Activated naive CD4-positive, alpha-beta T cell treated with Interleukin-2 at 50 U/mL for 16 hours (primary cell): ENCODE measurements at places on chromosomes 11 and 22.

DNA sequence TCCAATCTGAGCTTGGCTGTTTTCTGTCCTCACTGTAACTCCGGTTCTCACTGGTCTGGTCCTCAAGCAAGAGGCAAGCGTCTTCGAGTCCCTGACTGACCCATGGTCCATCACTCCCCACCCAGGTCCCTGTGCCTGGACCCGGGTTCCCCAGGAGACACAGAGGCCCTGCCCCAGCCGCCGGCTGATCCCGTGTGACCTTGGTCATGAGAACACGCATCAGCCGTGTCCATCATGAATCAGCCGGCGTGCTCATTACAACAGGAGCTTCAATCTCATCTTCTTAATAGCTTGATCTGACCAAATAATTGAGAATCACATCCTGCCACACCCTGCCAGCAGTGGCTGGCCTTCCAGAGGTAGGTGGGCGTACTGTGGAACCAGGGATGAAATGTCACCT, 545.1 kb downstream of the BRD1 start:
- DNase-seq, result no peak

DNA sequence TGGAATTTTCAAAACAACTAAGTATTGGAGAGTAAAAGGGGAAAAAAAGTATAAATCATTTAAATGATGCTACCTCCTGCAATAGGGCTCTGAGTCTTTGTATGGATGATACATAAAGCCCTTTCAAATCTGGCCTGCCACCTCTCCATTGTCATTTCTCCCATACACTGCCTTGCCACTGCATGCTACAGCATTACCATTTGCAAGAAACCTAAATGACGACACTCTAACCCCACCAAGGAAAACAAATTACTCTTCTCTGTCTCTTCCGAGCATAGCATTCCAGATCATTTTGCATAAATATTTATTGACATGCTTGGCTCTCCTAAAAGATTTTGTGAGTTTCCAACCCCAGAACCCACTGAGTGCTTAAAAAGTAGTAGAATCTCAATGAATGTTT, 34.5 kb upstream of the PRSS23 start:
- DNase-seq, result no peak

- no peak for DNase-seq
Measured at GRCh38 chr11:105592035-105592434, 17.8 kb upstream of the GRIA4 start.

GRCh38 chr11:14262271-14262846, 96.6 kb downstream of the RRAS2 start:
- DNase-seq, result no peak

DNA sequence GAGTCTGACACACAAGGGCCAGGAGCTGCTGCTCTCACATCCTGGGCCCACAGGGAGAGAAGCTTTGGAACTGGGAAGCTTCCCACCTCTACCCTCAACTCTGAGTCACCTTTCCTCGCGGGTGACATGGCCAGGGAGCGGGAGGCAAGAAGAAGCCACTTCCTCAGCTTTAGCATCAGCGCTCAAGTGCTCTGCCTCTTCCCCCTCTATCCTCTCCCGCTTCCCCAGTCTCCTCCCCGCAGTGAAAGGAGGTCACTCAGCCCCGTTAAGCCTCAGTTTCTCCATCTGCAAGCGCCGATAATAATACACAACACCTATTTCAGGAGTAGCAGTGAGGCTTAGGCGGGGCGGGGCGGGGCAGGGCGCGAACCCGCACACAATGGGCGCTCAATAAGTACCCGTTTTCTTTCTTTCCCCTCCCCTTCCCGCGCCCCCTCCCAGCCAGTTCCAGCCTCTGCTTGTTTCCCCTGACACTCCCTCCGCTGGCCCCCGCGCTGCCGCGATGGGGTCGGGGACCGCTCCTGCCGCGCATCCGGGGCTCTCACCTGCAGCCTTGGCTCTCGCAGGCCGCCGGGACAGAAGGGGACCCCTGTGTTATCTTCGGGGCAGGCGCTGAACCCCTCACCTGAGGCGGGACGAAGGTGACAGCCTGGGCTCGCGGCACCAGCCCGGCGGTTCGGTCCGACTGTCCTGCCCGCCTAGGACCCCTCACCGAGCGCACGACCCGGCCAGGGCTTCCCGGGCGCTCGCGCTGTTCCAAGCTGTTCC, 892 bp downstream of the GDPD5 start:
- DNase-seq, result peak; percentile 45

- DNase-seq, result no peak
Measured at GRCh38 chr22:21948390-21948789, 4.3 kb downstream of the PPM1F start.

DNA sequence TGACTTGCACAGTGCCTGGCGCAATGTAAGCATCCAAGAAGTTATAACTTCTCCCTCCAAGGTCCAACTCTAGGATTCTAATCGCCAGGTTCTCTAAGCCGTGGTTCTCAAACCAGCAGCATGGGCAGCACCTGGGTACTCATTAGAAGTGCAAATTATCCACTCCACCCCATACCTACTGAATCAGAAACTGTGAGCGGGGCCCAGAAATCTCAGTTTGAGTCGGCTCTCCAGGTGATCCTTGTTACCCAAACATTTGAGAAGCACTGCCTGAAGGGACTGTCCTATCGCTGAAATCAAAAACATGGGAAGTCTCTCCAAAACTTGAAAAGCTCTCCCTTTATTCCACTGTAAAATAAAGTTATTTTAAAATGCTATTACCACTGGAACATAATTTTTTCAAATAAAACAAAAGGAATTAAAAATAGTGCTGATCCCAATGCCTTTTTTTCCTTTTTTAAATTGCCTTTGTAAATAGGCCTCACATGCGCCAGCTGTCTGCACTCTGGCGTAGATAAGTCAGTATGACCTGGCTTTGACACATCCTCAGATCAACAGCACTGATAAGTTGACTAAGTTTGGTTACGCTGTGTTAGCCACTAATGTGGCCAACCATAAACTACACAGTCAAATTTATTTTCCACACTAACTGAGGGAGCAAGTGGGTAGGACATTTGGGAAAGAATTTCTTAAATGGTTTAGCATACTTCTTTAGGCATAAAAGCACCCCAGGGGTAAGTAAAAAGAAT, 8.4 kb upstream of the CTR9 start:
- DNase-seq, result peak; percentile 16

- no peak for DNase-seq
Measured at GRCh38 chr11:8642196-8642841, 40.1 kb downstream of the TRIM66 start.

DNA sequence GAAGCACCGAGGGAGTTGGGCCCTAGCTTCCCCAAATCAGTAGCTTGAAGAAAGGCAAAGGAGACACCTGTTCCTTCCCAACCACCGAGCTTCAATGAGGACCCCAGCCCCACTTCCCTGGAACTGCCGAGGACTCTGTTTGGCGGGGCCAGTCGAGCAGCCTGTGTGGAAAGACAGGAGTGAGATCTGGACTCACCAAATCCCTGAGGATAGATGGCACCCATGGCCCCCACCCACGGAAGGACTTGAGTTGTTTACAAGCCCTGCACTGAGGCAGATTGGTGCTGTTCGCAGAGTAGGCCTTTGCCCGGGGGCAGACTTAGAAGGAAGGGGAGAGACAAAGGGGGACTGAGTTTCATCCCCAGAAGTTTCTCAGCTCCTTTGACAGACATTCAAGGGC, 64.6 kb downstream of the FEZ1 start:
- DNase-seq, result no peak

- no peak for DNase-seq
Measured at GRCh38 chr22:41132550-41132949, 40.2 kb downstream of the EP300 start.

DNA sequence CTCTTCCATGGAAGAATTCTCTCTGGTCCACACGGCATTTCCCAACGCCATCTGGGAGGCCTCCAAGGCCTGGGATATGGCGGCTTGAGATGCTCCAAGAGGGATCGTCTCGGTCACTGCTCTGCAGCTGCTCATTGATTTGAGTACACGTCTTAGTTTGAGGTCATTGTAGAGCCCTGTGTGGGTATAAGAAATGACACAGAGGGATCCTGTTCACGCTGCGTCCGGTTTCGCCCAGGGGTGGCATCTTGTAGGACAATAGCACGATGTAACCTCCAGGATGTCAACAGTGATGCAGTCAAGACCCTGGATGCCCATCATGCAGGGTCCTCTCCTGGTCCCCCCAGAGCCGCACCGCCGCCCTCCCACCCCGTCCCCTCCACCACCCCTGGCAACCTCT, 564.6 kb downstream of the BRD1 start:
- no peak for DNase-seq

DNA sequence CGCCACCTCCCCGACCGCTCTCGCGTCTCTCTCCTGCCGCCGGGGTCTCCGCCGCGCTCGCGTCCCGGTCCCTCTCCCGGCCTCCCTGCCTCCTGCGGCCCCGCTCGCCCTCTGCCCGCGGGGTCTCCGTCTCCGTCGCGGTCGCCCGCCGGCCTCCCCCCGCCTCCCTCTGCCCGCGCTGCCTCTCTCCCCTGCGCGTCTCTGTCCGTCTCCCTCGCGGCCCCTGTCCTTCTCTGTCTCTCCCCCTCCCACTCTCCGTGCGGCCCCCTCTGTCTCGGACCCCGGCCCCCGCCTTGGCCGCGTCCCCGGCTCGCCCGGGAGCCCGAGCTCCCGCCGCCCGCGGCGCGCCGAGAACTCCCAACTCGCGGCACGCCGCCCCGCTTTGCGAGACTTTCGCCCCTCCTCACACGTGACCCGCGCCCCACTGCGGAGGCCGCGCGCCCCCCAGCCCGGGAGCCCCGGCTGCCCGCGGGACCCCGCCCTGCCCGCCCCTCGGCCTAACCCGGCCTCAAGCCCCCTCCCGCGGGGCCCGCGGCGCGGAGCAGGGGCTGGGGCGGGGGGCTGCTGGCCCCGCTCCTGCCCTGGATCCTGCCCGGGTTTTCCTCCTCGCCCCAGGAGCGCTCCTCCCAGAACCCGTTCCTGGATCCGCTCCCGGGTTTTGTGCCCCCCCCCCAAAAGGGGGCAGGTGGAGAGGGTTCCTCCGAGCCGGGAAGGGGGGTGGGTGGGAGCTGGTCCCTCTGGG, 702 bp upstream of the KCNJ4 start:
- DNase-seq, result no peak

GRCh38 chr11:131811383-131811782, 441.0 kb downstream of the NTM start:
- no peak for DNase-seq

DNA sequence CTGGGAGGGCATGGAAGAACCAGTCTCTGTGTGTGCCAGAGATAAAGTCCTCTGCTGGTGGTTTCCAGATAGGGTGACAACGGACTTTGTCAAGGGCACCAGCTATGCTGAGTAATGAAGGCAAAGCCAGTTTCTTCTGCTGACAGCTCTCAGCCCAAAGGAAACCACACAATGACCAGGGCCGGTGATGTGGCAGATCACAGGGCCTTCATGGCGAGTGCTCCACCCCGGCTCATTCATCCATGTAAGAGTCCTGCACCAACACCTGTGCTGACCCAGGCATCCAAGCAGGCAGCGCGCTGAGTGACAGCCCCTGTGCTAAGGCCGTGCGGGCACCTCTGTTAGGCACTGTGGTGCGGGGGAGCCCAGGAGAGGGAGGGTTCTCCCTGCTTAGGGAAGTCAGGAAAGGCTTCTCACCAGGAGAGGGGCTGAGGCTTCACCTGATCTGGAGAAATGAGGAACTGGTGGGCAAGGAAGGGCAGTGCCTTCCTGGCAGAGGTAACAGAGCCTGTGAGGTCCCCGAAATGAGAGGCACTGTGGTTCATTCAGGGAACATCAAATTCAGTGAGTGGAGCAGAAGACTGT, 33.8 kb downstream of the TP53I11 start:
- DNase-seq, result no peak

DNA sequence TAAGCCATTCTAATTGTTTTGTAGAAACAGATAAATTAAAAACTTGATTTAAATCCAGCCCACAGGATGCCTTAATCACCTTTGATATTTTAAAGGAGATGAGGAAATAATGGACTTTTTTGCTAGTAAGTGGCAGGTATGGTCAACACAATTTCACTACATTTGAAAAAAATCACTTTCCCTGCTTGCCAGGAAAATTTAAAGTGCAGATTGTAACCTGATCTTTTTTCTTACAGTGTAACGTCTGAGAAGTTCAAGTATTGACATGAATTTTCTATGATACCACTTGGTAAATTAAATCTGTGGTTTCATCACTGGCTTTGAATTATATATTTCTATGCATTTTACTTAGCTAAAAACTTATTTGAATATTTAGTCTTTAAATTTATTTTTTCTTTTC, 65.3 kb downstream of the ARHGEF12 start:
- no peak for DNase-seq

- DNase-seq, result no peak
Measured at GRCh38 chr11:47532597-47533213, 20.2 kb downstream of the CELF1 start.

DNA sequence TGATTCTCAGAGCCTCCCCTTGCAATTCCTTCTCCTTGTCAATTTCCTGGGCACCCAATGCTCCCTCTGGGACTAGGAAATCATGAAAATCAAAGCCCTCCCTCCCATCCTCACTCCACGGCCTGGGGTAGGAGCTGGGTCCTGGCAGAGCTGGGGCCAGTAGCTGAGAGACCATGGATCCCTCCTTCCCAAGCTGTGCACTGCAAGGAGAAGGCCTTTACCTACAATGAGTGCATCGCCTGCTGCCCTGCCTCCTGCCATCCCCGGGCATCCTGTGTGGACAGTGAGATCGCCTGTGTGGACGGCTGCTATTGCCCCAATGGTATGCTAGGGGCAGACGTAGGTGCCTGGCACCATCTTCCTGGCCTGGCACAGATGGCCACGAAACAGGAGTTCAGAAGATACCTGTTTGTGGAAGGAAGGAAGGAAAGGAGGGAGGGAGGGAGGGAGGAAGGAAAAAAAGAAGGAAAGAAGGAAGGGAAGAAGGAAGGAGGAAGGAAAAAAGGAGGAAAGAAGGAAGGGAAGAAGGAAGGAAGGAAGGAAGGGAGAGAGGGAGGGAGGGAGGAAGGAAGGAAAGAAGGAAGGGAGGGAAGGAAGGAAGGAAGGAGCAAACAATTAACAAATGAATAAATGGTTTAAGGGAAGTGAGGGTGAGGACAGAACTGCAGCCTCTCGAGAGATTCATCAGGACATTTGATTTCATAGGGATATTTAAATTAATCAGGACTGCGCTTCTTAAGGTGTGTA, 12.5 kb downstream of the OTOG start:
- no peak for DNase-seq

DNA sequence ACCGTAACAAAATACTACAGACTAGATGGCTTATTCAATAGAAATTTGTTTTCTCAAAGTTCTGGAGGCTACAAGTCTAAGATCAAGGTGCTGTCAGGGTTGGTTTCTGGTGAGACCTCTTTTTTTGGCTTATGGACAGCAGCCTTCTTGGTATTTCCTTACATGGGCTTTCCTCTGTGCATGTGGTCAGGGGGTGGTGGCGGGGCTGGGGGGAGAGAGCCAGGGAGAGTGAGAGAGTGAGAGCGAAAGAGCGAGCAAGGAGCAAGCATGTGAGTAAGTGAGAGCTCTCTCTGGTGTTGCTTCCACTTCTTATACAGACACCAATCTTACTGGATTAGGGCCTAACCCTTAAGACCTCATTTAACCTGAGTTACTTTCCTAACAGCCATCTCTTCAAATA, 181.5 kb downstream of the TMEM135 start:
- DNase-seq, result no peak

GRCh38 chr11:129249923-129250322, 57.8 kb upstream of the ARHGAP32 start:
- DNase-seq, result no peak

DNA sequence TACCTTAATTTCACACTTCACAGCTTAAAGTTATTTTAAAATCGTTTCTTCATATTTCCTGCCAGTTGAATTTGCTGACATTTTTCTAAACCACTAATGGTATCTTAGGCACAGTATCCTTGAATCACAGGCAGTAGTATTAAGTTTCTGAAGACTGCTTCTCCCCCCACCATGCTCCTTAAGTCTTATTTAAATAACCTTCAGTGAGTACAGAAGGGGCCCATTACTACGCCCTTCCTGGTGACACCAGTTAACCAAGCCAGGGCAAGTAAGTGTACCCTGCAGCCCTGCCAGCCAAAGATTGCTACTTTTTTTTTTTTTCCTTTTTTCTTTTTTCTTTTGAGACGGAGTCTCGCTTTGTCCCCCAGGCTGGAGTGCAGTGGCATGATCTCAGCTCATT, 19.9 kb downstream of the KDM2A start:
- no peak for DNase-seq
